Fibroblast of lung (primary cell): ENCODE measurements at places on chromosomes 16 and 17. TPM values are rescaled to one million over a fixed set of nuclear protein-coding genes. Genes with fewer than 3 reads are reported as not detected.

DNA sequence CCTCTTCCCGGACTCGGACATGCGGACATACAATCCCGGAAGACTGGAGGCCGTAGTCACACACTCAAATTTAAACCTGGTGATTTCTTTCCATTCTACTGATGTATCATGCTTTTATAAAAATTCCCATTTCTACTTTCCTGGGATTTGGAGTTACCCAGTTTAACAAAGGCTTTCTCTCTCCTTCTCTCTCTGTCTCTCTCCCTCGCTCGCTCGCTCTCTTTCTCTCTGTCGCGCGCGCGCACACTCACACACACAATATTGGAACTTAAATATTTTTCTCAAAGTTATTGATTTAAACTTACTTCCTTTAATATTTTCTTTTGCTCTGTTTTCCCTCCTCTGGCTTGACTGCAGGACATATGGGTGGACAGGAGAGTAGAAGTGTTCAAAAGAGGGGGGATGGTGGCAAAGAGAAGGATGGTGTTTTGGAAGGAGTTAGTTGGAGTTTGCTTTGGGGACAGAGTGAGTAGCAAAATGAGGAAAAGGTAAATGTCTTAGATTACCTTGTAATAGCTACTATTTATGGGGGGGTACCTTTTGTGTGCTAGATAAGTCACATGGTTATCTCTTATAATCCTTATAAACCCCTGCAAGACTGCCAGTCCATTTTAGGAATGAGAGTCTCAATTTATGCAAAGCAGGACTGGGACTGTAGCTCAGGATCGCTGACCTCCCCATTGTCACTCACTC lies 878 bp upstream of the TRIM25 start:
- H3K36me3 ChIP-seq, result peaks cover 2% of the 10 kb centered on the region
- peak overlapping the region; percentile 93 for H3K27ac ChIP-seq
- H3K4me1 ChIP-seq, result peaks cover 9% of the 10 kb centered on the region
- DNase-seq, result peak; percentile 12
- H3K4me3 ChIP-seq, result peak overlapping the region; percentile 93

DNA sequence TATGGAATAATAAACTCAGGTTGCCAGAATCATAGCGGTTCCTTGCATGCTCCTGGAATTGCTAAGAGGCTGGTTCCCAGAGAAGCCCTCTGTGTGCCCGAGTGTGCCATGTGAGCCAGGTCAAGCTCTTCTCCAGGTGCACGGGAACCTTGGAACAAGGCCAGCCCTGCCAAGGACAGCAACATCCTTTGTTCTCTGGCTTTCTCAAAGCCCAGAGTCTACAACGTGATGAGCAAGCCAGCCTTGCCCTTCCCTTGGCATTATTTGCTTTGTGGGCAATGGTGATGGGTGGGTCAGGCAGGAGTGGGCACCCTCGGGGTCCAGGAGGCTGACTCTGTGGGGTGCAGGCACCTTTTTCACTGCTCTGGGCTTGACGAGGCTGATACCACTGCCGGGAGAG lies 14.2 kb upstream of the SEC14L1 start:
- no peaks in the 10 kb centered on the region for H3K27me3 ChIP-seq
- no peak overlapping the region for H3K27ac ChIP-seq
- no peaks in the 10 kb centered on the region for H3K36me3 ChIP-seq
- H3K4me1 ChIP-seq, result peaks cover 20% of the 10 kb centered on the region

GRCh38 chr16:89525146-89525913 lies 17.1 kb downstream of the SPG7 start:
- no peak overlapping the region for H3K27ac ChIP-seq
- no peaks in the 10 kb centered on the region for H3K27me3 ChIP-seq

- H3K27me3 ChIP-seq, result peaks cover 10% of the 10 kb centered on the region
- H3K36me3 ChIP-seq, result peaks cover 4% of the 10 kb centered on the region
- no peak overlapping the region for H3K4me3 ChIP-seq
- H3K4me1 ChIP-seq, result peaks cover 2% of the 10 kb centered on the region
- no peak for DNase-seq
These were observed 2.1 kb upstream of the PYCR1 start for GRCh38 chr17:81939218-81939617.

MRPL27 gene
- total RNA-seq, result 43.4 and 53.3 TPM in 2 replicates

ABCA10 gene
- total RNA-seq, result 2.6 and 2.8 TPM in 2 replicates

CHD9NB gene
- total RNA-seq, result 3.6 and 5.3 TPM in 2 replicates
